ENCODE measurements at places on chromosomes 3 and 15.

DNA sequence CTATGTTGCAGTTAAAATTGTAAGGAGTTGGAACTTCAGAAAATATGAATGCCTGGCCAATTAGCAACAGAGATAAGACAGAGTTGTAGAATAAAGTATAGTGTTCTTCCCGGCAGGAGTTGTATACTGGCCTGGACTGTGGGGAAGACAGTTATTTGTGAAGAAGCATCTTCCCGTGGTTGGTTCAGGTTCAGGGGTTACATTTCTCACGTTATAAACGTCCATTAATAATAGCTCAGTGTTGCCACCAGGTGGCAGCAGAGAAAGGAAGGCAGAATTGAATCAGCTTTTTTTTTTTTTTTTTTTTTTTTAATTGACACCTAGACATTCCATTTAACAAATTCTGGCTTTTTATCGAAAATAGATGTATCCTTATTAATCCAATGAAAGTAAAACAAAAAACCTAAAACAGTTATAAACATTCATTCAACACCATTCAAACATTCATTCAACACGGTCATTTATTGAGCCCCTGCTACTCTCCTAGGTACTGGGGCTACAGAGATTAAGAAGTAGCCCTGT lies 66.4 kb upstream of the NR2E3 start:
- DNase-seq = peak; percentile 47

DNA sequence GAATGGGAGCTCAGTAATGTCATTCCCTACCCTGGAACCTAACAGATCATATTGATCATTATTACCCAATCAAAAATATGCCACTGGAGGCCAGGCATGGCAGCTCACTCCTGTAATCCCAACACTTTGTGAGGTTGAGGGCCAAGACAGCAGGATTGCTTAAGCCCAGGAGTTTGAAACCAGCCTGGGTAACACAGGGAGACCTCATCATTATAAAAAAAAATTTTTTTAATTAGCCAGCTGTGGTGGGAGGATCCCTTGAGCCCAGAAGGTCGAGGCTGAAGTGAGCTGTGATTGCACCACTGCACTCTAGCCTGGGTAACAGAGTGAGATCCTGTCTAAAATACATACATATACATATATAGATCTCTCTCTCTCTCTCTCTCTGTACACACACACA lies 10.2 kb downstream of the IGDCC4 start:
- DNase-seq = no peak

DNA sequence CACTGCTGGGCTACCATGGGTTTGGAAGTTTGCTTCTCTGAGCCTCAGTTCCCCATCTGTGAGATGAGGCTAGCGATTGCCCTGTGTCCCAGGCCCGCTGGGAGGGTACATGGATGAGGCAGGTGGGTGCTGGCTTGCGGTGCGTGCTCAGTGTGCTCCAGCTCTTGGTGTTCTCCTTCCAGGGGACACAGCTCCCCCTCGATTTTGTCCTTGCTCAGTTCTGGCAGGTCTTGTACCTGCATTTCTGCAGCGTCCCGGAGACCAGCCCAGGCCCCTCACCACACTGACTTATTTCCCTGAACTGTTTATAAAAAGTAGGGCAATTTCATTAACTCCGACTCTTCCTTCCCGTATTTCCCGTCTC lies 95.4 kb downstream of the TBC1D2B start:
- no peak for DNase-seq

GRCh38 chr3:193796089-193796488 lies 203.1 kb downstream of the OPA1 start:
- DNase-seq = no peak

- no peak for DNase-seq
These were observed 51.2 kb downstream of the KCNAB1 start for GRCh38 chr3:156171281-156172267.

DNA sequence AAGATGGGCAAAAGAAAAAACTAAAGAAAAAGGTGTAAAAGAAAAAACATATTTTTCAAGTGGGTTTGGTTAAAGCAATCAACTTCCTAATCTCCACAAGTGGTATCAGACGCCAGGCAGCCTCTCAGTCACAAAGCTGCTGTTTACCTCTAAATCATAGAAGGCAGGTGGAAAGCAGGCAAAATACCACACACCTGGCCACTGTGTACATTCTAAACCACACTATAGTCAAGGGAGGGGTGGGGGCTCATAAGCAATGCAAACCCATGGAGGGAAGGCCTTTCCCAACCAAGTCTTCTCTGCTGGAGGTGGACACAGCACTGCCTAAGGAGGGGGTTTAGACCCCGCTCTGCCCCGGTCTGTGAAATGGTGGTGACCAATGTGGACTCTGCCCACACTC lies 50.4 kb downstream of the MCF2L2 start:
- no peak for DNase-seq

DNA sequence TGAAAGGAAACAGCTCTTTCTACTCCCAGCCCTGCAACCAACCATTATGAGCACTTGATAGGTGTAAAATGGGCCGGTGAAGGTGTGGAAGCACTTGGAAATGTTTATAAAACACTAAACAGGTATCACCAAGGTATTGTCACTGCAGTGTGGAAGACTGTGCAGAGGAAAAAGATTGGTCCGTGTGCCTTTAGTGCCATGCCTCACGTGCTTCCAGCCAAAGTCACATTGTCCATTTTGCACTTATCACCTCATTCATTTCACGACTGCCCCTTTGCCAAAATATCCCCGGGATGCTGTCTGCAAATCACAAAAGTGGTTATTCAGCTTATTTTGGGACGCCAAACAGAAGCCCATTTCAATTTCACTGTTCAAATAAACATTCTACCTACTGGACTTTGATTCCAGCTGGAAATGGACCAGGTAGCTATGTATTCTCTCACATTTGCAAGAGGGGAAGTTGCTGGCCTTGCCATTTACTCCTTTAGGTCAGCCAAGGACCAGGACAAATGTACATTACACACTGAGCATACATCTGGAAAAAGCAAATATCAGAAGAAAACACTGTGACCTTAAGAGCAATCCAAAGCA lies 58.4 kb downstream of the ARRDC4 start:
- no peak for DNase-seq

GRCh38 chr3:4505688-4506558 lies 12.8 kb downstream of the ITPR1 start:
- no peak for DNase-seq

GRCh38 chr3:184880276-184881019 lies 68.5 kb downstream of the VPS8 start:
- DNase-seq = no peak

- no peak for DNase-seq
These were observed 11.6 kb downstream of the EPB42 start for GRCh38 chr15:43209059-43209824.

- no peak for DNase-seq
These were observed 144.7 kb downstream of the RAB11A start for GRCh38 chr15:66014022-66014421.

DNA sequence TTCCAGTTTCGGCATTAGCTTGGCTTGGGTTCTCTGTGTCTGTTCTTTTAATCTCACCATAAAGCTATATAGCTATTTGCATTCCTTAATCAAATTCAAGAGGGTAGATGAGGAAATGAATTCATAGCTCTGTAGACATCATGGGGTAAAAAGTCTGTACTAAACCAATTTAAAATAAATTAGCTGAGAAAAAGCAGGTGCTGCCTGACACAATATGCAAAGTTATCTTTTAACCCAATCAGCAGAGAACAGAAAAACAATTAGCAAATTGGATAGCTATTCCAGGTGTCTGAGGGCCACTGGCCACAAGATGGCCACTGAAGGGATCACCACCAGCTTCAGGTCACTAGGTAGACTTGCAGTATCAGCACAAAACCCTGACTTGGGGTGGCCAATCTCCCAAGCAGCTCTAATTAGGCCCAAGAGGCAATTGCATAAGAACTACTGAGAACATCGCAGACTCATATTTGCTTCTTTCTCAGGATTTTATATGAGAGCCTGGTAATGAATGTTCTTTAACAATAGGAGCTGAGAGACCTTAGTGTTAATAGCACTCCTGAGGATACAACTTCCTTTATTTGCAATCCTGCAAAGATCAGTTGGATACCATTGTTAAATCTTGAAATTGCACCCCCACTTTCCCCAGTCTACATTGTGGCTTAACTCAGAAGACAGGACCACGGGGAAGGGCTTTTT lies 494.3 kb downstream of the PDCD6IP start:
- DNase-seq = no peak

GRCh38 chr3:105385179-105385578 lies 18.5 kb downstream of the ALCAM start:
- DNase-seq = no peak

DNA sequence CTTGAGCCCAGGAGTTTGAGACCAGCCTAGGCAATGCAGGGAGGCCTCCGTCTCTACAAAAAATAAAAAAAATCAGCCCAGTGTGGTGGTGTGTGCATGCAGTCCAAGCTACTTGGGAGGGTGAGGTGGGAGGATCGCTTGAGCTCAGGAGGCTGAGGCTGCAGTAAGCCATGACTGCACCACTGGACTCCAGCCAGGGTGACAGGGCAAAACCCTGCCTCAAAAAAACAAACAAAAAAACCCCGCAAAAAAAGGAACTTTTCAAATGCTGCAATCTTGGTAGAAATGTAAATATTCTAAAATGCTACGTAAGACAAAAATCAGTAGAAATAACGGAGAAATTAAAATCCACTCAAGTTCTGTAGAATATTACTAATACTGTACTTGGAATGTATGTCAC lies 108.1 kb upstream of the MELTF start:
- DNase-seq = no peak

GRCh38 chr3:58074116-58074715 lies 66.0 kb downstream of the FLNB start:
- DNase-seq = no peak

DNA sequence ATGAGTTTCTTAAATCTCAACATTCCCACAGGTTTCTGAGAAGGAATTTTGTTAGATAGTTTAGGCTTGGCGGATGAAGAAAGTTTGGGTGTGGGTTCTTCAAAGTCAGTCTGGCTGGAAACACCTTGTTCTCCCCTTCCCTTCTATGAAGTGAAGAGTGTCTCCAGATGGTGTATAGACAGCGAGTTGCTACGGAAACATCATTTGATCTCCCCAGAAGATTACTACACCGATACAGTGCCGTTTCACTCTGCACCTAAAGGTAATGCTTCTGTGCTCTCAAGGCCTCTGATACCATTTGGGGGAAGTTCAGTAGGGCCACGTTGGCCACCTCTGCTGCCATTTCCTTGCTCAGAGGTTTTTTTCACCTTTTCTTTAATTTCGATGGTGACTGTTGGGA lies 20.6 kb downstream of the DLEC1 start:
- DNase-seq = no peak

DNA sequence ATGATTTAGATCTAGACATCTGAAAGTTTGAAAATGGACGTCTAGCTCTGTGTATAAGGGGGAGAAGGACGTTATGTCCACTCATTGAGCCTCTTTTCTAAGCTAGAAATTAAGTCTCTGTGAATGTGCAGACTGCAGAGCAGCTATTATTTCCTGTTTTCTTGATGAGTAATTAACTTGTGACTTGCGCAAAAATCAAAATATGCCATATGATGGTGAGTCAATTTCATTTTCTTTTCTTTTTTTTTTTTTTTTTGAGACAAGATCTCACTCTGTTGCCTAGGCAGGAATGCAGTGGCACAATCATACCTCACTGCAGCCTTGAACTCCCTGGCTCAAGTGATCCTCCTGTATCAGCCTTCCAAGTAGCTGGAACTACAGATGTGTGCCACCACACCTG lies 14.1 kb downstream of the LACTB start:
- no peak for DNase-seq

GRCh38 chr3:127440384-127440783 lies 150.1 kb downstream of the TPRA1 start:
- DNase-seq = no peak

GRCh38 chr15:62983956-62984355 lies 58.6 kb upstream of the TPM1 start:
- DNase-seq = no peak

DNA sequence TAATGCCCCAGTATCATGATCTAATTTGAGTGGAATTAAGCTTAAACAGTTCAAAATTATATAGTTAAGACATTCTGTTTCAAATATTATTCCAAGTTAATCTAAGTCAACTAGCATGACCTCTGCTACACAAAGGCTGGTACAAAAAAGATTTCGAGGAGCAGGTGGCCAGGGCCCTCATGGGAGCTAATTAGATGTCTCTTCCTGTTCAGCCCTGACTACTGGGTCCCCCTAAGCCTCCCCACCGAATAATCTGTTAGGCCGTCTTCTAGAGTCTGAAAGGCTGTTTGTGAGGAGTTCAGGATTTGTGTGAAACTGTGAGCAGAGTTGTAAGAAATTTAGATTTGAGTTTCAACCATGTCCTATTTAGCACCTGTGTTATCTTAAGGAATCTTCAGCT lies 75.4 kb downstream of the PPM1L start:
- DNase-seq = no peak

GRCh38 chr15:99414755-99415731 lies 150.7 kb upstream of the MEF2A start:
- DNase-seq = no peak

DNA sequence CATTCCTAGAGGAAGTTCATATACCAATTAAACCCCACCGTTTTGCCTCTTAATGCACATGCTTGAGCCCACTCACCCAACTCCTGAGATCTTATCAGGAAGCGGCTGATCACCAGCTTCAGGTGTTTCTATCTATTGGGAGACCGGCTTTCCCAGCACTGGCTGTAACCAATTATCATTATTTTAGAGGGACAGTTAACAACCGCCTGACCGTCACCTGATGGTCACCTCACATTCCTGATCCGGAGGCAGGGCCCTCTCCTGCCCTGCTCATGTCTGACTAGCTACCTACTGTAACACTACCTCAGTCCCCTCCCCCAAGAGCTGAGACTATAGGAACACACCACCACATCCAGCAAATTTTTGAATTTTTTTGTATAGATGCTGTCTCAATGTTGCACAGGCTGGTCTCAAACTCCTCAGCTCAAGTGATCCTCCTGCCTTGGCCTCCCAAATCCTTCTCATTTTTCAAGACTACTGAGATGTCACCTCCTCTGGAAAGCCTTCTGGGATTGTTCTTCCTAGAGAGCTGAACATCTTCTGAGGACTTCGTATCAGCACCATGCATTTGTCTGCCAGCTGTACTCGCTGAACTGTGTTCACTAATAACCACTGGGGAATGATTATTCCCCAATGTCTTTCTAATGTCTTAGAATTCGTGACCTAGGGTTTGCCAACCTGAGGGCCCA lies 84.8 kb downstream of the LSM3 start:
- no peak for DNase-seq

- DNase-seq = no peak
These were observed 212.0 kb downstream of the RORA start for GRCh38 chr15:61017109-61017508.

GRCh38 chr3:20376665-20377217 lies 190.7 kb upstream of the SGO1 start:
- no peak for DNase-seq

Data from stimulated activated CD4-positive, alpha-beta T cell treated with anti-CD3 and anti-CD28 coated beads, Interleukin-1b, Interleukin-23, amount 100 ng/mL, for 24 hours (primary cell).